ENCODE measurements at places on chromosomes 3 and 15.
A peak's percentile ranks its signal among the peaks of the same experiment; 100 is the strongest.

DNA sequence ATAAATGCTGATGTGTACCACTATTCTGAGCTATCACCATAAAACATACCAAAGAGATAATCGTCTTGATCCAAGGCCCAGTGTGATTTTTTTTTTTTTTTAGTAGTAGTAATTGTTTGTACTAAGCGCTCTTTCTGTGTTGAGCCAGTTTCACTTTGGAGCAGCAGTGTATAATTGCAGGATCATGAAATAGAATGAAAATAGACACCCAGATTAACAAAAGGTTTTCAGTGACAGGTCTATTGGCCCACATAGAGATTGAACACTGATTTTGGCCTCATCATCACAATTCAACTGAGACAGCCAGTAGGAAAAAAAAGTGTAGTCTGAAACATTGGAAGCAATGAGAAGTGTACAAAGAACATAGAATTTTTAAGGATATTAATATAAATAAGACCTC lies 749.8 kb downstream of the NAALADL2 start:
- DNase-seq, result no peak

GRCh38 chr15:49036650-49037545 lies 9.3 kb downstream of the SECISBP2L start:
- DNase-seq, result no peak

DNA sequence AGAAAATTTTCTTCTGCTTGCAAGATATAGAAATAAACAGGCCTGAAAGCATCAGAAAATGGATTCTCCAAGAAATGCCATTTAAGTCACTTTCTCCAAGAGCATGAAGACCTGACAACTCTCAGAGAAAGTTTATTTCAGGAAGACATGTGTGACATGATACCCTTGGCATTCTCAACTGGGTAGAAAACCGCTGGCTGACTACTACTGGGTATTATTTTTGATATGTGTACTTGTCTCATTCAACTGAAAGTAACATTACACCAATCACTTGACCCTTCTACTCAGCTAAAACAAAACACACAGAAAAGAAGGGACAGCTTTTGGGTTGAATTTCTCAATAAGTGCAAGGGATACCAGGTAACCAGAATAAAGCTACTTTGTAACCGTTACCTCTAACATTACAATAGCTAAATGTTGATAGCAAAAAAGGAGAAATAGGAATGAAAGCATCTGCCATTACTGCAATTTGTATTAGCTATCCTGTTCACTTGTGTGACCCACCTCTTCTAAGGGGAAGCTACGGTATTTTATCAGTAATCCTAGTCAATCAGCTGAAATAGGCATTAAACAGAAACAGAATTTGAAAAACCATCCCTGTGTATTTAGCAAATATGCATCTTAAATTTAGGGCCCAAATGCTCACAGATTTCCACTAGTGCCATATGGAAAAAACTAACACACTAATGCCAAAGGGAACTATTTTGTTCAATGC lies 7.3 kb downstream of the TRA2B start:
- DNase-seq, result no peak

- DNase-seq, result no peak
Observed at GRCh38 chr3:153820035-153820434, 301.2 kb upstream of the ARHGEF26 start.

DNA sequence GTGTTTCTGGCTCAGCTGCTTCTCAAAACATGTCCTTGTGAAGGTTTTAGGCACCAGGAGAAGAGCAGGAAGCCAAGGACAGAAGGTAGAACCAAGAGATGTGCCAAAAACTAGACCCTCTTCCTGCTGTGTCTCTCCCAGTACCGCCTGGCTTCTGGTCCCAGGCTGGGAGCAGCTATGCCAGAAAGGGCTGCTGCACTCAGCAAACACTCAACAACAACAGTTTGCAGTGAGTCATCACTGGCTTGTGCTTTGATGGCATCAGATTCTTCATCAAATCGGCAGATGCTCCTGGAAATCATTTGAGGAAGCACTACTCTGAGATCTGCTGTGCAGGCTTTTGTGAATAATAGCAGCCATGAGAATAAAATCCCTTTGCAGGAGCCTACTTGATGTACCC lies 63.2 kb downstream of the DGKG start:
- DNase-seq, result no peak

- DNase-seq, result no peak
Observed at GRCh38 chr3:192062186-192062585, 601.2 kb downstream of the PYDC2 start.

GRCh38 chr3:31934018-31934417 lies 47.0 kb downstream of the OSBPL10 start:
- DNase-seq, result no peak

- DNase-seq, result no peak
Observed at GRCh38 chr15:97522347-97522746, 438.2 kb upstream of the ARRDC4 start.

- DNase-seq, result peak; percentile 67
Observed at GRCh38 chr3:99753268-99753975, 64.2 kb upstream of the CMSS1 start.

- DNase-seq, result no peak
Observed at GRCh38 chr3:82473864-82474541, 712.6 kb upstream of the GBE1 start.

DNA sequence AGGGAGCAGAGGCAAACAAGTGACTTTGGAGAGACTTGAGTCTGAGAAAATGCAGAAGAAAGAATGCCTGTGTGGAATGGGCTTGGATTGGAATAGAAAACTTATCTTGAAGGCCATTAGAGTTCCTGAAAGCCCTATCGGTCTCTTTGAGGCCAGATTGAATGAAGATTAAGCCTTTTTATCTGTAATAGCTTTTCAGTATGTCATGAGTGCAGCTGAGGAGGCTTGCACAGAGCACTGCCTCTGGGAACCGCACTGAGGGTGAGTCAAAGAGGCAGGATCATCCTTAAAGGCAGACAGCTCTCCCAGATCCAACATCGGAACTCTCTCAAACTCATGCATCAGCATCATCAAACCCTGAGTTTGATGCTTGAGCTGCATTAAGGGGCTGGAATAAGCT lies 515.2 kb downstream of the NTRK3 start:
- DNase-seq, result no peak

GRCh38 chr3:86245360-86245759 lies 745.6 kb downstream of the VGLL3 start:
- no peak for DNase-seq

GRCh38 chr15:61479613-61480012 lies 250.5 kb upstream of the RORA start:
- DNase-seq, result no peak

DNA sequence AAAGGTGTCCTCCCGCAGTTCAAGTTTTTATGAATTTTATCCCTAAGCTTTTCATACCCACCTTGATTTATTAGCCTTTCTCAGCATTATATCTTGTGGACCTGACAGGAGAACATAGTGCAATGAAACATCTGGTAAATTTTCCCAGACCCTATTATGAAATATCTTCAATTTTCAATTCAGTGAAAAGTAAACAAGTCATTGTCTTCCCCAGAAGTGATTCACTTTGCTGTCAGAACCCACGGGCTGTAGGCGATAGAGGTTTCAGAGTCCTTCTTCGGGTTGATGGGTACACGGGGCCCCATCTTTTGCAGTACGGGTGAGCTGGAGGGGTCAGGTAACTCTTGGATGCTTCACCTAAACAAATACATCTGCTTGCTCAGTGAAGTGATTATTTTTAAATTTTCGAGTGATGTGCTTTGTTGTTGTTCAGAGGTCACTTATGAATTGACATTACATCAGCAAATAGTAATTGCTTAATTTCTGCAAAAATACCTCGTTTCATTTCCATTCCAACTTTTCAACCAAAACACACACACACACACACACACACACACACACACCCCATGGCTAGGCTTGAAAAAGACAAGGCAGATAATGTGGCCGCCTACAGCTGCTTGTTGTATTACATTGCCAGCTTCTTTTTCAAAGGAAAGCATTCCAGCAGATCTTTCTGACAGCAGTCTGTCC lies 102.9 kb downstream of the SEMA6D start:
- DNase-seq, result no peak

DNA sequence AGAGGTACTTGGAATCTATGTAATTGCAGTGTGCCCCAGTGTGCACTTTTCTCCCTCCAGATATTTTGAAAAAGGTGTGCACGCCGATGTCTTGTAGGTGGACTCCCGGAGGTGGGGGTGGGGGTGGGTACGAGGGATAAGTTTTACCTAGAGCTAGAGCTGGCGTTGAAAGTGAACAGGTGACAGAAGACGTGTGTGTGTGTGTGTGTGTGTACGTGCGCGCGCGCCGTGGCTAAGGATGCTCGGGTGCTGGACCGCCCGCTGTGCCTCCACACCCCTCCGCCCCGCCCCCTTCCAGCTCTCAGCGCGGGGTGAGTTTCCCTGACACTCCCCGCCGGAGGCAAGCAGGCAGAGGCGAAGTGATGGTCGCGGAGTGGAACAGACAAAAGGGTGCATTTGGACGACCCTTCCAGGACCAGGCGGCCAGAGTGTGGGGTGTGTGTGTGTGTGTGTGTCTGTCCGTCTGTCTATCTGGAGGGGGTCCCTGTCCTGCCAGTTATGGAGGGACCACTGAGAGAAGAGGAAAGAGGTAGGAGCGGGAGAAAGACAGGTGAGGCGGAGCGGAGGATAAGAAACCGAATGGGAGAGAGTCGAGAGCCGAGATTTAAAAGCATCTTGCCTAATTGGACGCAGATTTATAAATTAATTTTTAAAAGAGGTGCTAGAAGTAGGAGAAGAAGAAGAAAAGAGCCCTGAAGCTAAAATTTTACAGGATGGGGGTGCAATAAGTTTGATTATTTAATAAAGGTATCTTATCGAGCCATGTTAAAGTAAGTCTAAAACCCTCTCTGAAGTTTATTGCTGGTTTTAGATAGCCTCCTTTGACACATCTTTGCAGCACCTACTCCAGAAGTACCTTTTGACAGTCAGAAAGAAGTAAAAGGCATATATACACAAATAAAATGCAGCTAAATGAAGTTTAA lies 335.8 kb upstream of the THRB start:
- DNase-seq, result no peak

DNA sequence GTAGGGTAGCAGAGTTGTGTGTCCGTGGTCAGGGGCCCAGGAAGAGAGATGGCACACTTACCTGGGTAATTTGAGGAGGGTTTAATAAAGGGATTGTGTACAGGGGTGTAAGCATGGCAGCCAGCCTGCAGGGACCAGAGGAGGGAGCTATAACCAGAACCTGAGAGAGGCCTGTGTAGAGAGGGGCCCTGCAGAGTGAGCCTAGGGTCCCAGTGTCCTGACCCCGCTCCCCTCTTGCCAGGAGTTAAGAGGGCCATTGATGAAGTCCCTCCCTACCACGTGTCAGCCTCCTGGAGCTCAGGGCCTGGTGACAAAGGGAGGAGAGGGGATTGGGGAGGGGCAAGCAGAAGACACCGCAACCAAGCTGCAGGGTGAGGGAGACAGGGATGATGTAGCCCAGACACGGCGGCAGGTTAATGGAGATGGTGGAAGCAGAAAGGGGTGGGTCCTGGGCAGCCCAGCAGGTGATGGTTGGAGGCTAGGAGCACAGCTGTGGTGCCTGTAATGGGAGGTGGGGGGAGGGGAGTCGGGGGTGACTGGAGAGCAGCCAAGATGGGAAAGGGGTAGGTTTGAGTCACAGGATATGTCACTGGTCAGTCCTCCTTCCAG lies 165.4 kb upstream of the TOPAZ1 start:
- no peak for DNase-seq

DNA sequence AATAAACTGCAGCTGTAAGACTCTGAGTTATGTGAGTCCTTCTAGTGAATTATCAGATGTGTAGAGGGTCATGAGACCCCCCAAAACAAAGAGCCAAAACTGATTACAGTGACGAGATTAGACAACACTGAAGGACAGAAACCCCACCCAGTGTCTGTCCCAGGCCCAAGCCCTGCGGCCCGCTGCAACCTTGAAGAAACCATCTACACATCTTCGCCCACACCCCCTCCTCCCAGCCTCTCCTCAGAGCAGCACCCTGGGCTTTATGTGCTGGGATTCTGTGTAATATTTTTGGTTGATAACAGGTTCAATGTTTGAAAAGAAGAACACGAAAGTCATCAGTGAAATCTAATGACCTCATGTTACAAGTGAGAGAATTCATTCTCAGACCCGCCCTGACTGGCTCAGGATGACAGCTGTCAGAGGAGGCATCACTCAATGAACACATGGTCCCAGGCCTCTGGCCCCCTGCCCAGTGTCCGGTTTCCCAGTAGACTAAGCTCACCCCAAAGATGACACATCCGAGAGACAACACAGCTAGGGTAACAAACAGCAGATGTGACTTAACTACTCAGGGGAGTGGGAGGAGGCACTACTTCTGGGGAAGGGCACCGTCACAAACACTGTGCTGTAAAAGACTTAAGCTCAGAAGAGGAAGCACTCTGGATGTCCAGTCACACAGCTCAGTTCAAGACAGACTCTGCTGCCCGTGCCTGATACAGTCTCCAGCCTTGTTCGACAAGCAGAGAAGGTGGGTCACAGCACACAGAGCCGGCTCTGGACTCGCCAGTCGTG lies 48.9 kb downstream of the NIPA2 start:
- DNase-seq, result no peak

- no peak for DNase-seq
Observed at GRCh38 chr15:57566834-57567233, 24.9 kb upstream of the MYZAP start.

- DNase-seq, result peak; percentile 96
Observed at GRCh38 chr3:171967137-171967783, 72.1 kb upstream of the FNDC3B start.

DNA sequence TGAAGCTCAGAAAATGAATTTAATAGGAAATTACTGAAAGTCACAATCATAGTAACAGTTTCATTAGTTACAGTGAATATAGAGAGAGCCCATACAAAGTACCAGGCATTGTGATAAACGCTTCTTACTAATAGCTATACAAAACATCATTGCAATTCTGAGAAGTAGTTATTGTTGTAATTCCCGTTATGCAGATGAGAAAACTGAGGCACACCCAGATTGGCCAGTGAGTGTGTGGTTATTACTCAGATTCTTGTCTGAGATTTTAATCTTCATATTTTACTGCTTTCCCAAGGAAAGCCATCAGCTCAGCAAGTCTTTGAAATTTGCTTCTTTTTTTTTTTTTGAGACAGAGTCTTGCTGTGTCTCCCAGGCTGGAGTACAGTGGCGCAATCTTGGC lies 14.3 kb downstream of the FLNB start:
- no peak for DNase-seq

GRCh38 chr15:77646104-77646694 lies 13.5 kb upstream of the LINGO1 start:
- DNase-seq, result no peak

- no peak for DNase-seq
Observed at GRCh38 chr3:13110678-13111116, 37.5 kb upstream of the IQSEC1 start.

- DNase-seq, result no peak
Observed at GRCh38 chr3:40582401-40583027, 57.8 kb downstream of the ZNF621 start.

GRCh38 chr3:32794487-32795308 lies 23.1 kb upstream of the TRIM71 start:
- DNase-seq, result no peak

DNA sequence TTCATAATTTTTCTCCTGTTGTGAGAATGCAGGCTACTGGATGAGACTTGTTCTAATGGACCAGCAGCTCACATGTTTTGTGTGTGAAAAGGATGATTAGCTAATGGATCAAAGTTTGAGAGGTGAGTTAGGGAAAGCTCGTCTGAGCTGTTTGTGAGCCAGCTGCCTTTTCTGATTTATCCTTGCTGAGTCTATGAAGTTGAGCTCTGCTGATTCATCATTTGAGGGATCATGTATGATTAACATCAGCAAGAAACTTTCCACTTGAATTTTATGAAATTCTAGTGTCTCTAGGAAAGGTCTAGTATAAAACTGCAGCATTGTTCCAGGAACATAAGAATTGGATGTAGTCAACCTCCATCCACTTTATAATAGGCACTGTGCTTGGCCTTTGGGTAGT lies 698.7 kb downstream of the NTRK3 start:
- DNase-seq, result no peak
